ENCODE measurements at places on chromosomes 5 and 9.
A peak's percentile ranks its signal among the peaks of the same experiment; 100 is the strongest.

GRCh38 chr9:98007251-98007928 lies 24.2 kb downstream of the ANP32B start:
- H3K36me3 ChIP-seq = peaks cover 67% of the 10 kb centered on the region
- DNase-seq = no peak
- H3K27me3 ChIP-seq = no peaks in the 10 kb centered on the region
- peaks cover 11% of the 10 kb centered on the region for H3K4me1 ChIP-seq
- no peak overlapping the region for H3K4me3 ChIP-seq
- no peak overlapping the region for H3K27ac ChIP-seq

DNA sequence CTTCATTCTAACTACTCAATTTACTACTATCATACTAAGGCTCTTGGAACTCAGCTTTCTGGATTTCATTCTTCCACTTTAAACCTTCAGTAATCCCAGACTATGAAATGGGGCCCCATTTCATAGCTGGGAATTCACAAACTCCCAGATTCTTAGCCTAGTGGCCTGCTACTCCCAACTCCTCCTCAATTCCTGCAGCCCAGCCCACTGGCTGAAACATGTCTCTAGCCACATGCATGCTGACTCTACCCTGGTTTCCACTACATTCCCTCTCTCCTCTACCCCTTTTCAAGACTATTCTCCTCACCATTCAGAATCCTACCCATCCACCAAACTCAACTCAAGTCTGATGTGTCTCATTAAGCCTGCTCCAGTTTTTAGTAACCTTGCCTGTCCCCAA lies 370.6 kb downstream of the BNC2 start:
- no peak overlapping the region for H3K27ac ChIP-seq
- H3K36me3 ChIP-seq = no peaks in the 10 kb centered on the region

- H3K36me3 ChIP-seq = no peaks in the 10 kb centered on the region
- DNase-seq = no peak
- no peak overlapping the region for H3K4me3 ChIP-seq
- no peaks in the 10 kb centered on the region for H3K27me3 ChIP-seq
- no peak overlapping the region for H3K27ac ChIP-seq
- peaks cover 15% of the 10 kb centered on the region for H3K4me1 ChIP-seq
Observed at GRCh38 chr9:93456504-93456903, 3.1 kb upstream of the FAM120AOS start.

- H3K27ac ChIP-seq = no peak overlapping the region
- no peaks in the 10 kb centered on the region for H3K36me3 ChIP-seq
- no peak overlapping the region for H3K4me3 ChIP-seq
- no peak for DNase-seq
Observed at GRCh38 chr5:64839936-64840335, 71.2 kb downstream of the CWC27 start.

DNA sequence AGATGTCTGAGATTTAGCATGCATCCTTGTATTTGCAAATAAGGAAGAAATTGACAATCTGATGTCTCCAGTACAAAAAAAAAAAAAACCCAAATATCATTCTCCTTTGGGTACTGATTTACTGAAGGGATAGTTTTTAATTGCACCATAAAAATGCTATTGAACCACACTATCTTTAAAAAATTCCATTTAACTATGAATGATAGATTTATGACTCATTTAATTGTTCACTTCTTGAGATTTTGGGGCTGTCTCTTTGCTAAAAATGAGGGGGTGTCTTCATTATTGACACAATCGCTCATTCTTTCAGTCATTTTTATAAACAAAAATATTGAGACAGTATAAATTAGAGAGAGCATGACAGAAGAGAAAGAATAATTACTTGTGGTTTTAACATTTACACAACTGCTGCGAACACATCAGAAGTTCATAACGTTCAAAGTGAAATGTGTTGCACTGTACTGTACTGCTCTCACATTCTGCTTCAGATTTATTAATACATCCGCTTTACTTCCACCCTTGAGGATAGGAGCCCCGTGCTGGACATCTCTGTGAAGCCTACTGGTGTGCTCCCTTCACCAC lies 142.3 kb downstream of the MEF2C start:
- H3K27ac ChIP-seq = no peak overlapping the region
- no peaks in the 10 kb centered on the region for H3K27me3 ChIP-seq

DNA sequence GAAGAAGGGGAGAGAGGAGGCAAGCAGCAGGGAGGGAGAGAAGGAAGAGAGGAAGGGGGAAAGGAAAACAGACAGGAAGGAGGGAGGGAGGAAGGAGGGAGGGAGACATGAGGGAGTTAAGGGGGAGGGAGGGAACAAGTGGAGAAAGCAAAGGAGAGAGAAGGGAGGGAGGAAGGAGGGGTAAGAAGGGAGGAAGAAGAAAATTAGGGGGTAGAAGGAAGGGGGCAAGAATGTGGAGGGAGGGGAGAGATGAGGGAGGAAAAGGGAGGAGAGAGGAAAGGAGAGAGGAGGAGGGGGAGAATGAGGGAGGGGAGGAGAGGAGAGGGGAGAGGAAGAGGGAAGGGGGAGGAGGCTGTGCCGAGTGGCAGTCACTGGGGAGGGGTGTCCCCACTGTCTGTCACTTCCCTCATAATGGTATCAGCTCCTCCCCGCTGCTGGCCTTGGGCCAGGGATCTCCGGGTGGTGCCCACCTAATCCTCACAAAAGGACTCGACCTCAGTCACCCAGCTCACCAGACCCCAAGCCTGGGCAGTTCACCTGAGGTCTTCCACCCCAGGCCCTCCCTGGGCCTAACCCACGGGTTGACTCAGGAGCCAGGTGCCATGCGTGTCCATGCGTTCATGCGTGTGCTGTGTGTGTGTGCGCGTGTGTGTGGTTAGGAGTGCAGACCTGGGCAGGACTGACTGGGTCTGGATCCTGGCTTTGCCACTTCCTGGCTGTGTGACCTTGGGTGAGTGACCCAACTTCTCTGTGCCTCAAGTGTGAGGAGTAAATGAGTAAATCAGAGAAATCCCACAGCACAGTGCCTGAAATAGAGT lies 18.1 kb downstream of the C9orf50 start:
- peaks cover 10% of the 10 kb centered on the region for H3K4me1 ChIP-seq
- no peaks in the 10 kb centered on the region for H3K27me3 ChIP-seq
- DNase-seq = no peak
- no peak overlapping the region for H3K27ac ChIP-seq
- no peak overlapping the region for H3K4me3 ChIP-seq
- H3K36me3 ChIP-seq = no peaks in the 10 kb centered on the region

GRCh38 chr9:92947268-92948037 lies at the start of gene FGD3:
FGD3 (plus strand) TSS chr9:92947523; CDS start chr9:92976257, 28,734 bp downstream.
- H3K36me3 ChIP-seq = no peaks in the 10 kb centered on the region
- no peak within 1 kb of the TSS for H3K27ac ChIP-seq
- H3K4me3 ChIP-seq = peak within 1 kb of the TSS; percentile 27
- no peak for DNase-seq
- H3K4me1 ChIP-seq = peaks cover 6% of the 10 kb centered on the region
- peaks cover 11% of the 10 kb centered on the region for H3K27me3 ChIP-seq
